ENCODE measurements at places on chromosomes 2 and 18.

- DNase-seq: no peak
Measured at GRCh38 chr2:20823917-20824316, 1.0 kb upstream of the LDAH start.

DNA sequence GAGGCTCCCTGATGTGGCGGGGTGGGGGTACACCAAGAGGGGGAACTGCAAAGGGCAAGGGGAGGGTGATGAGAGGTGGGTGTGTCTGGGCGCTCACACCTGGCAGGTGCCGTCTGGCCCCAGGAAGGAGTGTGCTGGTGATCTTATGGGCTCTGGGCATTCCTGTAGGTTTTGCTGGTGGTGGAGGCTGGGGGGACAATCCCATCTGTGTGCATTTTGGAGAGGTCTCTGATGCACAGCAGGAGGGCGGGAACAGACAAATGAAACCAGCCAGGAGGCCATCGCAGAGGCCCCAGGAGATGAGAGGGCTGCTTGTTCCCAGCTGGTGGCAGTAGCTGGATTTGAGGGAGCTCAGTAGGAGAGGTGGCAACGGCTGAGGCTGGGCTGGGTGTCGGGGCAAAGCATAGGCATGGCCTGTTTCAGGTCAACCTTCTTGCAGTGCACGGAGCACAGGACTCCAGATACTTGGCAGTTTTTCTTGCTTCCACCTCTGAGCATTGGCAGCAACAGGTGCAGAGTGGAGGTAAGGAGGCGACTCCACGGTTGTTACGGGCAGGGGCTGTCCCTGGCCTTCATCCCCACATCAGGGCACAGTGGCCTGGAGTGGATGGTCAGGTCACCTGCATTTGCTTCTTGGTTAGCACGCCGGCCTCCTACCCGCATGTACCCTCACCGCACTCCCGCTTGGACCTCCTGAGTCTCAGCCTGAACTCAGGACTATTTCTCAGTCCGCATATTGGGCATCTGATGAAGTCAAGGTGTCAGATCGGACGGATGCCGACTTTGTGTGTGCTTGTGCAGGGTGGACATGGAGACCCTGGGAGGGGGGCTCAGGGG, 194.2 kb upstream of the HDAC4 start:
- DNase-seq: no peak

DNA sequence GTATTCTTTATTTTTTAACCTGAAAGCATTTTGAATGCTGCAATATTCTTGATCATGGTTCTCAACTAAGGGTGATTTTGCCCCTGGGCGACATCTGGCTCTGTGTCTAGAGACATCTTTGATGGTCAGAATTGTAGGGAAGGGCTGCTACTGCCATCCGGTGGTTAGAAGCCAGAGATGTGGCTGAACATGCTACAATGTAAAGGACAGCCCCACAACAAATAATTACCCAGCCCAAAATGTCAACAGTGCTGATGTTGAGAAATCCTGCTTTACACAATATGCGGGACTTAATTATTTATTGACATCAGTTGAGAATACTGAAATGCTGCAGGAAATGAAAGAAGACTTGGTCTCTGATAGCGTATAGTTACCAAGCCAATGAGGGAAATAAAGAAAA, 37.5 kb upstream of the SERPINB2 start:
- no peak for DNase-seq

GRCh38 chr18:57231864-57232263, 85.0 kb downstream of the BOD1L2 start:
- no peak for DNase-seq

DNA sequence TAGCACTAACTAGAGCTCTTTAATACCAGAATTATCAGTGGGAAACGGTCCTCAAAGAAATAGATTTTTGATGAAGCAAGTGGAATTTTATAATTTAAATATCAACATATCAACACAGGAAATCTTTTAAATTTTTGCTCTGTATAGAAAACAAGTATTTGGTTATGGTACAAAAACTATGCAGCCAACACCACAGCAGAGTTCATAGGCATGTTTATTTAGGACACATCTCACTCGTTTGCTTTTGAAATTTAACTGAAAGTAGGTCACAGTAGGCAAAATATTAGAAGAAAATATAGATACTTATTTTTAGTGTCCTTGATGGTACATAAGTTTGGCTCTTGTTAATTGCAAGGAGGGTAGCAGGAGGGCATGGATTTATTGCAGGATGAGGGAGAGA, 34.3 kb upstream of the TANC1 start:
- DNase-seq: no peak

DNA sequence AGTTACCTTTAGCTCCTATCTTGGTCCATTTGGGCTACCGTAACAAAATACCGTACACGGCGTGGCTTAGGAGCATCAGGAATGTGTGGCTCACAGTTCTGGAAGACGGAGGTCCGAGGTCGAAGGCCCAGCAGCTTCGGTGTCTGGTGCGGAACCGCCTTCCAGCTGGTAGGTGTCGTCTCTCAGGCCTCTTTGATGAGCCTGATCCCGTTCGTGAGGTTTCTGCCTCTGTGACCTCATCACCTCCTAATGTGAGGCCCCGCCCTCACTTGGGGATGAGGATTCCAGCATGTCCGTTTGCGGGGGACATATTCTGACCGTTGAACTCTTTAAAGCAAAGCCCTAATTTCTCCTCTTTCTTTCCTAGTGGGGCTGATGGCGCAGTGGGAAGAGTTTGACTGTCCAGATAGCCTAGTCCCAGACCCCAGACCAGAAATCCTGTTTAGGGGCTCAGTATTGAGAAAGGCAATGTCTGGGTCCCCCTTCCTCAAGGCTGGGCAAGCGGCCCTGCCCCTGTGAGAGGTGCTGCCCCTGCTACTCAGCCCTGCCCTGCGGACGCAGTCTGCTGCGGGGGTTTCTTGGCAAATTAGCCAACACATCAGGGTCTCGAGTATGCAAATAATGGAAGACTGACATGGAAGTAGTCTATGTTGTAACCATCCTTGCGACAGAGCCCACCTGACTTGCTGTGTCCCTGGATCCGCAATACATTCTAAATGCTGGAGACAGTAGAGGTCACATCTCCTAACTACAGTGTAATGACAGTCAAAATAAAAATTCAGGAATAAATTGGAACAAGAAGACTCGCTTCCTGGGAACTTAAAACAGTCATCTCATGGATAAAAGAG, 128.0 kb downstream of the ASB1 start:
- no peak for DNase-seq

DNA sequence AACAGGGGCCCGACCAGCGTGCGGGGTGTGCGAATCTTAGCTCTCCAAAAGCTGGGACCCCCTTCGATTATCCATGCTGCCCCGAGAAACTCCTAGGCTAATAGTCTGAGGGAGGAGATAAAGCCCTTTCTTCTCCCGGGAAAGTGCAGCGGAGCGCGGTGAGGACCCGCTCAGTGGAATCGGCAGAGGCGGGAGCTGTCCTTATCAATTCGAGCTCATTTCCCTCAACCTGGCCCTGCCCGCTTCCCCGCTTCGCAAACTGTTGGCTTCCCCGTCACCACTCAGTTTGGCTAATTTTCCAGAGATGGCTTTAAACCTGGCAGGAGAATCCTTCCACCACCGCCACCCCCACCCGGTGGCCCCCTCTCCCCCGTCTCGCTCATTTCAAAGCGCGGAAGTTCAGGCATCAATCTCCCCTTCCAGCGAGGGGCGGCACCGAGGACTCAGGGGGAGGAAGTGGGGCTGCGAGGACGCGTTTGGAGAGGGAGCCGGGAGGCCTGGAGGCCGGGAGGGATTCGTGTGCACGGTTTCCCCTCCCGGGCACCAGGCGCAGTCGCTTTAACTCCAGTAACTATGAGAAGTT, 1.6 kb downstream of the KLHL14 start:
- no peak for DNase-seq

DNA sequence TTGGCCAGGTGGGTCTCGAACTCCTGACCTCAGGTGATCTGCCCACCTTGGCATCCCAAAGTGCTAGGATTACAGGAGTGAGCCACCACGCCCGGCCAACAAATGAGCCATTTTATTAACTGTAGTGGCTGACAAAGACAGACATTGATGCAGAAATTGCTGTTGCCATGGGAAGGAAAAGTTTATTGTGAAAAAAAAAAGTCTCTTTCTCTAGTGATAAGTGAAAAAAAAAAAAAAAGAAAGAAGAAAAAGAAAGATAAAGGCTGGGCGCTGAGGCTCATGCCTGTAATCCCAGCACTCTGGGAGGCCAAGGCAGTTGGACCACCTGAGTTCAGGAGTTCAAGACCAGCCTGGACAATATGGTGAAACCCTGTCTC, 39.8 kb upstream of the RAB1A start:
- DNase-seq: no peak

- DNase-seq: no peak
Measured at GRCh38 chr2:222819722-222820333, 41.0 kb upstream of the ACSL3 start.

DNA sequence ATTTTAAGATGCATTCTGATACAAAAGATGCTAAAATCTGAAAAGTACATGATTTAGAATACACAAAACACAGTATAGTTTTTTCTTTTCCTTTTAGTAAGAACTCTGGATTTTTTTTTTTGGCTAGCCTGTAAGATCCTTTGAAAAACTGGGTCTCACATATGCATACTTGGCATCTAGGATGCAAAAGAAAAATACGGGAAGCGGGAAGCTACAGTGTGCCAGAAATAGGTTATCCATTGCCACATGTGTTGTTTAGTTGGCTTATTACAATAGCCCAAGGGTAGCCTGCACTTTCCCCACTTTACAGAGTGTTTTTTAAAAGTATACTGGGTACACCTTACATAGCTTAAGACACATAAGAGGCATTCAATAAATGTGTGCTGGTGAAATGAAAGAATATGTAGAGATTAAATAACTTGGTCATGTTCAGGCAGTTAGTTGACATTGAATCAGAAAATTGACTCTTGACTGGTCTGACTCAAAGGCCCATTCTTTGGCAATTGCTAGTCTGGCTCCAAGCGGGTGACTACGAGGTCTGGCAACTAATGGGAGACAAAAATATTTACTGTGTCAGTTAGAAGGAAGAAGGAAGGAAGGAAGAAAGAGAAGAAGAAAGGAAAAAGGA, 286.8 kb upstream of the TRIB2 start:
- no peak for DNase-seq

GRCh38 chr2:9018534-9018933, 15.1 kb upstream of the MBOAT2 start:
- no peak for DNase-seq

DNA sequence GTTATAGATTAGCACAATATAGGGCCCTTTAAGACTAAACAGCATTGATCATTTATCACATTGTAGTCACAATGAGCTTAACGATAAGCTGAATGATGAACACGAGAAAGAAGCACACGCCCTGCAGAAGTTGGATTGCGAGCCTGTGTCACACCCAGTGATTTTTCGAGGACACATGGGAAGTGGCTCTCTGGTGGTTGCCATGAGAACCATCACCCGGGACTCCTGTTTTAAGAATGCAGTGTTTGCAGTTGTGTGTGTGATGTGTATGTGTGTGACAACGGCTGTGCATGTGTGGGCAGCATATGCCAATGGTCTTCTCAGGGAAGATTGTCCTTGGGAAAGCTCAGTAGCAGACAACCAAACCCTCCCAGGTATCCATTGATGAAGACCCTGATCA, 69.2 kb downstream of the PDCL3 start:
- DNase-seq: no peak

GRCh38 chr2:3774336-3774735, 71.0 kb downstream of the DCDC2C start:
- no peak for DNase-seq

DNA sequence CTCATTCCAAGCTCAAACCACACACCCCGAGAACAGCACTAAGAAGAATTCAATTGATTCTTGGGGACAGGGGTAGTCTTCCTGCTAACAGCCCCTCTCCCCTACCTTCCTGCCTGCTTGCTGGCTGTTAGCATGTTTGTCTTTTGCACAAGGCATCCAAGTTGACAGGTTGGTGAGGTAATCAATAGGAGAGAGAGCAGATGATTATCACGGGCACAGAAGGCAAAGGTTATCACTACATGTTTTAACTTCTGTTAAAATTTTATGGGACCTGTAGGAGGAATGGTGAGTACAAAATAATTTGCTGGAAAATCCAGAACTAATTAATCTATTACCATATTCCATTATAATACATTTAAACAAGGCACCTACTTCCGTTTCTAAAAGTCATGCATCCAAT, 442.1 kb upstream of the TCF4 start:
- DNase-seq: no peak

DNA sequence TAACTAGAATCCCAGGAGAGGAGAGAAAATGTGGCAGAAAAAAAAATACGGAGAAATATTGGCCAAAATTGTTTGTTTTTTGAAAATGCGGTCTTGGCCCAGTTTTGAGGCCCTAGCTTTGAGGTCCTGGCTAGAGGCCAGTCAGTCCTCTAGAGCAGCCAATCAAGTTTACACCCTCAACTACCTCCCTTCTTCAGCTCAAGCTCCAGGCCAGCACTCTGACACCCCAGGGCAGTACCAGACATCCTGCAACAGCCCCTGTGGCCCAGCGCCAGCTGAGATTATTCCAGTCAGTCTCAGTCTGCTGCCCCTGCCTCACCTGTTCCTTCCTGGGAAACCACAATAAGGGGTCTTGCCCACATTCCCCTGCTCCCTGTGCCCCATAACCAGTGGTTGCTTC, 107.7 kb downstream of the UGGT1 start:
- no peak for DNase-seq

GRCh38 chr2:9212010-9212635, 5.5 kb downstream of the ASAP2 start:
- DNase-seq: no peak

- DNase-seq: no peak
Measured at GRCh38 chr2:35522450-35522849, 833.1 kb upstream of the CRIM1 start.

DNA sequence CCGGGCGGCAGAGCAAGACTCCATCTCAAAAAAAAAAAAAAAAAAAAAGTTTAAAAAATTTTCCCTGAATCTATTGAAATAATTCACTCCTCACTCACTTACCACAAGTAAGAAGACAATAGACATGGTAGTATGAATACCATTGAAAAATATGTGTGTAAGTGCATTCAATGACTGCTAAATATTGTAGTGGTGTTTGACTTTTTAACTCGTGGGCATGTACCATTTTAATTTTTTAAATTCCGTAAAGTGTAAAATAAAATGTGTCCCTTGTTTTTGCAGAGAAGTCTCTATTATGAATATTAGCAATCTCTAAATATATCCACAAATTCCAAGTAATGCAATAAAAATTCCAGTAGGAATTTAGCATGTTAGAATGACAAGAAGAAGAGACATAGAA, 134.1 kb downstream of the COPS8 start:
- no peak for DNase-seq

DNA sequence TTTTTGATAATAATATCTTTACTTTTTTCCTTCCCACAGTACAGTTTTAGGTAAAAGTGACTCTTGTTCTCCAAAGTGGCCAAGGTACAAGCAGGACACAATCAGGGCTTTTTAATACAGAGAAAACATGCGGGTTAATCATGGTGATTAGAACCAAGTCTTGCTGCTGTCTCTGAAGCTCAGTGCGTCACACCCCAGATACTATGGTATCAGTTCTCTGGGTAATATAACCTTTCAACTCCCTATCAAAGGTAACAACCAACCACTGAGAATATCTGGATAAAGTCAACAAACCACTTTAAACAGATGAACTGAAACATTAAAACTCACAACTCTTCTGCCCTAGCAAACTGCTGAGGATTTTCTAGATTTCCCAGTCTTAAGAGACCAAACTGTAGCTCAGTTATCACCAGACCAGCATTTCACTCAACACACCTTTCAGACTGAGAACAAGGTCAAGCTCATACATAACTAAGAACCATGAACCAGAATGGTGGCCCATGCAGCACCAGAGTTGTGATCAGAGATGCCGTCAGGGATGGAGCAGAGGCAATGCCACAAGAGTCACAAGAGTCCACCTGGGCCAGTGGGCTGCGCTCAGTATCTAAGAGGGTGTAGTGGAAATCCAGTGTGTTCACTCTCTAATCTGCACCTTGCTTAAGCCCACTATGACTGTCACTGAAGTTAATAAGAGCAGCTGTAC, 103.0 kb downstream of the UXS1 start:
- DNase-seq: no peak

GRCh38 chr18:13392029-13392750, 173.6 kb downstream of the LDLRAD4 start:
- DNase-seq: no peak

Measured in activated CD4-positive, alpha-beta T cell treated with anti-CD3 and anti-CD28 coated beads for 4 hours (primary cell).